Activated CD8-positive, alpha-beta T cell treated with anti-CD3 and anti-CD28 coated beads, Interleukin-2, amount 10 ng/mL, durations not matched to agents 7 days and 5 days (primary cell): ENCODE measurements at places on chromosomes 7 and 10.

DNA sequence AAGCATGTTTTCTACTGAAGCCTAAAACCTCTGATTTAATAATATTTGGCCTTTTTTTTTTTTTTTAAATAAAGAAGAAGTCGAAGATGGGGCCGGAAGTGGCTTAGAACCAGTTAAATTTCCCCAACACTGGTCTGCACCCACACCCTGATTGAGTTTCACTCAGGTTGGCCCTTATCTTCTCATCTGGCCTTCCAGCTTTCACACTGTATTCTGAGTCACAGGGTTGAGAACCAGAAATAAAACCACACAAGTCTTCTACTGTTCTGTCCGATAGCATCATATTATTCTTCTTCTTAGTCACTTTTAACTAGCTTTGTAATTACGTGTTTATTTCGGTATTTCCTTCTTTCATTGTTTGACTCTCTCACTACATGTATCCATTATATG lies 9.9 kb downstream of the ZNF365 start:
- H3K4me3 ChIP-seq, result no peak overlapping the region
- no peak overlapping the region for H3K27ac ChIP-seq
- H3K27me3 ChIP-seq, result peaks cover 10% of the 10 kb centered on the region
- H3K4me1 ChIP-seq, result peaks cover 8% of the 10 kb centered on the region
- no peaks in the 10 kb centered on the region for H3K36me3 ChIP-seq

DNA sequence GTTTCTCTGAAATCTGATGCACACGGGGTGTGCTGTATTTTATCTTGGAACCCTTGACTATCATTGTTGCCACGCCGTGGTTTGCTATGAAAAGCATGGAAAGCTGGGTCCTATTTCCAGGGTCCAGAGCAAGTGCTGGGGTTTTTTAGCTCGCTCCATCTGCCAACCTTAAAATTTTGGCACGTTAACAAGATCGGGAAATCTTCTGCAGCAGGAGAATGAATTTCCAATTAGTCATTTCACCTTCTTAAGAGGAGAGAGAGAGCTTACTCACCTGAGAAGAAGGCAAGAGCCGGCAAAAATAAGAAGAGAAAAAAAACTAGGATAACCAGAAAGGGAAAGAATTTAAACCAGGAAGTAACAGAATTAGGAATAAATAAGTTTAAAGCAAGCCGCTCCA lies 223.6 kb upstream of the CELF2 start:
- no peak overlapping the region for H3K4me3 ChIP-seq
- DNase-seq, result no peak
- peaks cover 17% of the 10 kb centered on the region for H3K27me3 ChIP-seq
- H3K27ac ChIP-seq, result no peak overlapping the region

DNA sequence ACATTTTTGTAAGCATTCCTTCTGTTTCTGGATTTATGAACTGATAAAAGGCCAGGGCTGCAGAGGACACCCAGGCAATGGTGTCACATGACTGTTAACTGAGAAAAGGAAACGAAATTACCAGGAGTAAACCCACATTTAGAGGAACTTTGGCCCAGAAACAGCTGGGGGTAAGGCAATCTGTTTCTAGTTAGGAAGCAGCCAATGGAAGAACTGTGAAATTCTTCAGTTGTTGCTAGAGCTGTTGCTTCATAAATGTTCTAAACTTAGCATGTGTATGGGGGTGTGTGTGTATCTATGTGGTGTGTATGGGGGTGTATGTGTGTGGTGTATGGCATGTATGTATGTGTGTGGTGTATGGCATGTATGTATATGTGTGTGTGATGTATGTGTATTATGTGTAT lies 11.8 kb upstream of the PDCD4 start:
- H3K27ac ChIP-seq, result peak overlapping the region; percentile 92
- peaks cover 85% of the 10 kb centered on the region for H3K4me1 ChIP-seq
- H3K27me3 ChIP-seq, result no peaks in the 10 kb centered on the region
- H3K36me3 ChIP-seq, result peaks cover 8% of the 10 kb centered on the region
- peak; percentile 19 for DNase-seq
- H3K4me3 ChIP-seq, result peak overlapping the region; percentile 53

DNA sequence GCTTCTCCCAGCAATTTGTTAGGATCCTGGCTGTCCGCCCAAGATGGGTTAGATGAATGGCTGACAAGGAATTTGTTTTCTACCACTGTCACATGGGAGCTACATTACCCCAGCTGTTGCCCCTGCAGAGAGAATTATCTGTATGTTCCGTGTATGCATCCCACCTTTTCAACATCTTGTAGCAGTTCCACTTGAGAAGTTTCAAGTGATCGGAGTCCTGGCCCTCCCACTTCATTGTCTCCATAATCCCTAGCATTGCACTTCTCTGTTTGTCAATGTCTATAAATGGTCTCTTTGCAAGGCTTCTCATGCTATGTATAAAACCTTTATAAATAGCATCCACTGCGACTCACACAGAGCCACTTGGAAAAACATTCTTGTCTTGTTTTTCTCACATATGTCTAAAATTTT lies 972.5 kb downstream of the CNTNAP2 start:
- DNase-seq, result no peak
- no peaks in the 10 kb centered on the region for H3K27me3 ChIP-seq
- no peak overlapping the region for H3K27ac ChIP-seq
- no peaks in the 10 kb centered on the region for H3K36me3 ChIP-seq
- no peak overlapping the region for H3K4me3 ChIP-seq
- no peaks in the 10 kb centered on the region for H3K4me1 ChIP-seq

DNA sequence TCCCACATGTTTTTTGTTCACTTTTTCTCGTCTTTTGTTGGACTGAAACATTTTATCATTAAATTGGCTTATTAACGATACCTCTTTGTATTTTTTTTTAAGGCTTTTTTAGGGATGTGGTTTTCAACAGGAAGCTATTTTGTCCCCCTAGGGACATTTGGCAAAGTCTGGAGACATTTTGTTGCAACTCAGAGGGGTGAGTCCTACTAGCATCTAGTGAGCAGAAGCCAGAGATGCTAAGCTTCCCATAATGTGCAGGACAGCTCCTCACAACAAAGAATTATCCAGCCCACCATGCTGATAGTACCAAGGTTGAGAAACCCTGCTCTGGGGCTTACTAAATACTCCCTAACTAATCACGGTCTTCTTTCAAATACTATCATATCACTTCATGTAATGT lies 63.2 kb downstream of the ATE1 start:
- H3K4me3 ChIP-seq, result no peak overlapping the region
- no peak overlapping the region for H3K27ac ChIP-seq
- DNase-seq, result no peak
- H3K36me3 ChIP-seq, result peaks cover 11% of the 10 kb centered on the region

GRCh38 chr10:119867317-119867716 lies 5.3 kb downstream of the MCMBP start:
- H3K36me3 ChIP-seq, result peaks cover 51% of the 10 kb centered on the region
- no peak overlapping the region for H3K4me3 ChIP-seq
- peaks cover 58% of the 10 kb centered on the region for H3K4me1 ChIP-seq
- DNase-seq, result no peak

GRCh38 chr7:12431886-12432556 lies 28.4 kb upstream of the VWDE start:
- H3K27me3 ChIP-seq, result peaks cover 9% of the 10 kb centered on the region
- H3K27ac ChIP-seq, result no peak overlapping the region
- no peaks in the 10 kb centered on the region for H3K4me1 ChIP-seq
- no peak overlapping the region for H3K4me3 ChIP-seq

DNA sequence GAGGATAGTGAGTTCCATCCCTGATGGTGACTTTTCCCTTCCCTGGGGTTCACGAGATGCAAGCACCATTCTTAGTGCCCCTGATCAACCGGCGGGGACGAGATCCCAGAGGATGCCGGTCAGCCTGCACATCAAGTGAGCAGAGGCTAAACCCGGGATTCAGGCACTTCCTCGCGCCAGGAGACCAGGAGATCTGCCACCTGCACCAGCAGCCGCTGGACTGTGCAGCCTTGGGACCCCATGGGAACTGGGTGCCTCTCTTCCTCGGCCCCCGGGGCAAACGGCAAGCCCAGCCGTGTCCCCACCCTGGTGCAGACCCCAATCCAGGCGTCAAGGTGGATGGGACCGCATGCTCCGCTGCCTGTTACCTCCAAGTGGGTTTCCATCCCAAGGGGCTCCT lies 88.5 kb downstream of the TCERG1L start:
- no peak overlapping the region for H3K4me3 ChIP-seq
- no peaks in the 10 kb centered on the region for H3K4me1 ChIP-seq
- no peak overlapping the region for H3K27ac ChIP-seq
- no peak for DNase-seq

DNA sequence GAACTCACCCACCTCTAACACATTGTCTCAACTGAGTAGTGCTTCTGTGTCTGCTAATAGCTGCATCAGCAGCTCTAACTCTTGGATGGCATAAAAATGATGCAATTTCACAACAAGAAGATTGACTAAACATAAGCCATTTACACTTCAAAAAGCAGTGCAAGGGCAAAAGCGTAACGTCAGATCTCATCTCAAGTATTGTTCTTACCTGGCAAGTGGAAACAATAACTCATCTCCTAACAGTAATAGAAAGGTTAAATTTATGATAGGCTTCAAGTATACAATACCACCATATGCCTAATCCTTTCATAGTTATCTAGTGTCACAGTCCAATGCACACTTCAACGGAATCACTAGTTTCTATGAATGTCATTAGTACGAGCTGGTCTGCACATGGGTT lies 14.8 kb downstream of the TPK1 start:
- no peak overlapping the region for H3K4me3 ChIP-seq
- DNase-seq, result no peak
- H3K27ac ChIP-seq, result peak overlapping the region; percentile 27
- H3K36me3 ChIP-seq, result peaks cover 14% of the 10 kb centered on the region
- peaks cover 61% of the 10 kb centered on the region for H3K4me1 ChIP-seq
- H3K27me3 ChIP-seq, result no peaks in the 10 kb centered on the region

- peaks cover 24% of the 10 kb centered on the region for H3K36me3 ChIP-seq
- H3K4me1 ChIP-seq, result peaks cover 41% of the 10 kb centered on the region
- peak overlapping the region; percentile 41 for H3K27ac ChIP-seq
- DNase-seq, result no peak
Observed at GRCh38 chr7:100891568-100892247, 2.2 kb upstream of the UFSP1 start.

DNA sequence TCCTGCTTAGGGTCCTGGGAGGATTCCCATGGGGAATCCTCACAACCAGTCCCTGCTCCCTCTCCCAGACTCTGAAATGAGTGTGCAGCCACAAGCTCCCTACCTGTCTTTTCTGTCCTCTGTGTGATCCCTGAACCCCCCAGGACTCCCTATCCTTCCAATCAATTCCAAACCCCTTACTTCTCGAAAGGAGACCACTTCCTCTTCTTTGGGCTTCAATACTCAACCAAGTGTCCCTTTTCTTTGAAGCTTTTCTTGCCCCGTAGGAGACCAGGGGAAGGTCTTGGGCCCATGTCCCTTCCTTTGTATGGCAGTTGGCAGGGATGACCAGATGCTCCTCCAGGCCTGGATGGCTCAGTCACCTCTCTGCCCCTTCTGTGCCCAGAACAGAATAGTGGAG lies 1.7 kb downstream of the AEBP1 start:
- peaks cover 8% of the 10 kb centered on the region for H3K4me1 ChIP-seq
- H3K27me3 ChIP-seq, result peaks cover 16% of the 10 kb centered on the region
- H3K27ac ChIP-seq, result peak overlapping the region; percentile 47

GRCh38 chr7:43071604-43072003 lies 40.8 kb upstream of the HECW1 start:
- no peaks in the 10 kb centered on the region for H3K36me3 ChIP-seq
- peaks cover 4% of the 10 kb centered on the region for H3K27me3 ChIP-seq
- H3K27ac ChIP-seq, result no peak overlapping the region
- no peaks in the 10 kb centered on the region for H3K4me1 ChIP-seq
- no peak for DNase-seq
- no peak overlapping the region for H3K4me3 ChIP-seq

GRCh38 chr10:71856619-71857018 lies 5.6 kb upstream of the PSAP start:
- H3K27me3 ChIP-seq, result peaks cover 2% of the 10 kb centered on the region
- H3K27ac ChIP-seq, result no peak overlapping the region
- no peak overlapping the region for H3K4me3 ChIP-seq
- H3K36me3 ChIP-seq, result no peaks in the 10 kb centered on the region
- H3K4me1 ChIP-seq, result peaks cover 5% of the 10 kb centered on the region

DNA sequence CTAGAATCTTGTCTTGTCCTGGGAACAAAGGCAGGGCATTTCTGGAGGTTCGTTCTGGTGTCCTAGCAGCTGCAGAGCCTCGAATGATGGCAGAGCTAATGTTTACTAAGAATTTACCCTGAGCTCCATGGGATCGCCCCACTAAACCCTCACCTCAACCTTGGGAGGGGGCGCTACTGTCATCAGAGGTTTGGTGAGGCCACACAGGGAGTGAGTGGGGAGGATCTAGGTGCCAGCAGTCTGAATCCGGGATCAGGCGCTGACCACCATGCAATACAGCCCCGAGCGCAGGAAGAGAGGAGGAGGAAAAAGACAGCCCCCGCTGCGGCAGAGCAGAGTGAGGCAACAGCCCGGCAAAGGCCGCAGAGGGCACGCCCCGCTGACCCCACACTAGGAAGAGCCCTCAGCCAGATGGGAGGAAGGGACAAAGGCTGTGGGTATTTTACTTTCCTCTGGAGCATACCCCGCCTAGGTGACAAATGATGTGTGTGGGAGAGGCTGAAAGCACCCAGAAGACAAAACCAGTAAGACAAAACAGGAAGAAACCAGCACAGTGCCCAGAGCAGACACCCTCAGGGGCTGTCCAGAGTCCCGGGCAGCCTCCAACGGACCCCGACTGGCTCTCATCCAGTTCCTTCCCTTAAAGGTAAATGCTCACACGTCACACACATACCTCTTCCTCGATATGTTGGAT lies 103.5 kb downstream of the FAM53B start:
- peaks cover 4% of the 10 kb centered on the region for H3K36me3 ChIP-seq
- no peak overlapping the region for H3K4me3 ChIP-seq
- no peaks in the 10 kb centered on the region for H3K27me3 ChIP-seq
- H3K4me1 ChIP-seq, result peaks cover 57% of the 10 kb centered on the region
- DNase-seq, result no peak

- H3K36me3 ChIP-seq, result no peaks in the 10 kb centered on the region
- no peaks in the 10 kb centered on the region for H3K4me1 ChIP-seq
- H3K4me3 ChIP-seq, result no peak overlapping the region
- DNase-seq, result no peak
- H3K27me3 ChIP-seq, result no peaks in the 10 kb centered on the region
Observed at GRCh38 chr7:30379131-30379530, 94.7 kb downstream of the ZNRF2 start.

GRCh38 chr7:157320608-157320980 lies 16.2 kb upstream of the DNAJB6 start:
- H3K27ac ChIP-seq, result no peak overlapping the region
- peaks cover 13% of the 10 kb centered on the region for H3K4me1 ChIP-seq
- no peaks in the 10 kb centered on the region for H3K36me3 ChIP-seq
- DNase-seq, result no peak

GRCh38 chr7:16745645-16746044 lies 7.9 kb upstream of the TSPAN13 start:
- no peak overlapping the region for H3K27ac ChIP-seq
- no peak for DNase-seq
- no peaks in the 10 kb centered on the region for H3K4me1 ChIP-seq
- no peak overlapping the region for H3K4me3 ChIP-seq
- H3K36me3 ChIP-seq, result no peaks in the 10 kb centered on the region

- H3K27ac ChIP-seq, result no peak overlapping the region
- peaks cover 13% of the 10 kb centered on the region for H3K27me3 ChIP-seq
- no peak overlapping the region for H3K4me3 ChIP-seq
- peak; percentile 54 for DNase-seq
Observed at GRCh38 chr7:128794020-128794419, 2.3 kb downstream of the CCDC136 start.

GRCh38 chr10:6583447-6583846 lies 3.4 kb upstream of the PRKCQ start:
- H3K4me3 ChIP-seq, result peak overlapping the region; percentile 93
- peaks cover 45% of the 10 kb centered on the region for H3K4me1 ChIP-seq
- H3K27ac ChIP-seq, result peak overlapping the region; percentile 97
- H3K27me3 ChIP-seq, result no peaks in the 10 kb centered on the region
- DNase-seq, result peak; percentile 90
- H3K36me3 ChIP-seq, result peaks cover 84% of the 10 kb centered on the region
